ENCODE measurements at places on chromosomes 6 and 20. TPM values are rescaled to one million over a fixed set of nuclear protein-coding genes. Genes with fewer than 3 reads are reported as not detected.

- peak; percentile 61 for DNase-seq
These were observed 1.1 kb downstream of the FBXO30 start for GRCh38 chr6:145813285-145814034.

DNA sequence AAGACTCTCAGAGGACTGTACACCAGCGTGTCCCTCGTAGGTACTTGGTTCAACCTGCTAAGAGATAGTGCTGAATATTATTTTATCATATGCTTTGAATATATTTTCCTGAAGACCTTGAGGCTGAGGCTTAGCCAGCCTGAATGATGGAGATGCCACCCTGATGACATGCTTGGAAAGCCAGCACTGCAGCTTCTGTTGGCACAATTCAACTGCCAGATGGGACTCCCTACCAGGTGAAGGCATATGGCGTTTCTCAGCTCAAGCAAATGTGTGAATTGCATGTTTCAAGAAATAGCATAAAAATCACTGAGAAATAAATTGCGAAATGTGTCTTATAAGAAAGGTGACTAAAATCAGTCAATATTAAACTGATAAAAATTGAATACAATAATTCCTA is 228.1 kb upstream of the CST7 start:
- no peak for DNase-seq

DNA sequence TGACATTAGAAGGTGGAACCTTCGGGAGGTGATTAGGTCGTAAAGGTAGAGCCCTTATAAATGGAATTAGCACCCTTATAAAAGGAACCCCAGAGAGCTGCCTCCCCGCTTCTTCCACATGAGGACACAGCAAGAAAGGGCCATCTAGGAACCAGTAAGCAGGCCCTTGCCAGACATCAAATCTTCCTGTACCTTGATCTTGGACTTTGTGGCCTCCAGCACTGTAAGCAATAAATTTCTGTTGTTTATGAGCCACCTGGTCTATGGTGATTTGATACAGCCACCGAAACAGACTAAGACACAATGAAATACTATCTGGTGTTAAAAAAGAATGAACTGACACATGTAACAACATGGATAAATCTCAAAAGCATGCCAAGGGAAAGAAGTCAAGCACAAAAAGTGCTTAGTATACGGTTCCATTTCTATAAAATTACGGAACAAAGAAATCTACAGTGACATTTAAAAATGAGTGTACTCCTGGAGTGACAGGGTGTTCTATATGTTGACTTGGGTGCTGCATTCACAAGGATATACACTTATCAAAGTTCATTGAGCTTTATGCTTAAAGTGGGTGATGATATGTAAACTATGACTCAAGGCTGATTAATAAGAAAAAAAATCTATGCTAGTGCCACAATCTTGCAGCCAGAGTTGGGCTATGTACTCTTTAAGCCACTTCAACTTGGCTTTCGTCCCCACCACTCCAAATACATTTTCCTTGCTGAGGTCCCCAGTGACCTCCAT is 18.4 kb downstream of the SERPINB1 start:
- DNase-seq: no peak

Gene FAM110A
- total RNA-seq: 1.2 TPM

GRCh38 chr20:32603046-32603726 is 18.1 kb upstream of the NOL4L start:
- DNase-seq: no peak

Gene UNC5CL
- 0.27 TPM for total RNA-seq

DNA sequence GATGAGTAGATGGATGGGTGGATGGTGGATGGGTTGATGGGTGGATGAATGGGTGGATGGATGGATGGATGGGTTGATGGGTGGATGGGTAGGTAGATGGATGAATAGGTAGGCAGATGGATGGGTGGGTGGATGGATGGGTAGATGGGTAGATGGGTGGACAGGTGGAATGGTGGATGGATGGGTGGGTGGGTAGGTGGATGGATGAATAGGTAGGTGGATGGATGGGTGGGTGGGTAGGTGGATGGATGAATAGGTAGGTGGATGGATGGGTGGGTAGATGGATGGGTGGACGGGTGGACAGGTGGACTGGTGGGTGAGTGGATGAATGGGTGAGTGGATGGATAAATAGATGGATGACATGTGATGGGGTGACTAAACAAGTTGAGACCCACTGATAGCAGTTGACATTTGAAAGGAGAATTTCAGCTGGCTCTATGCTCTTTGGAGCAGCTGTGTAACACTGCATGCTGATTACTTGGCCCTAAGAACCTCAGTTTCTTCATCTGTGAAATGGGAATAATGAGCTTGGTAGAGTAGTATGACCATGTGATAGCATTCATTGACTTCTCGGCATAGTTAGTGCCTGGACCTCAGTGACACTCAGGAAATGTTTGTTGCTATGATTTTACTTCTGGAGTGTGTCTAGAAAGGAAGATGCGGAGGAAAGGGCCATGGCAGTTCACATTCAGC is 184.3 kb downstream of the NFATC2 start:
- no peak for DNase-seq

Gene EFCAB8
- total RNA-seq: 0.41 TPM

- no peak for DNase-seq
These were observed 345.0 kb downstream of the PREX1 start for GRCh38 chr20:48482790-48483189.

Gene MTFR2
- total RNA-seq: 1.3 TPM

Gene CFB
- total RNA-seq: 1.4 TPM

- no peak for DNase-seq
These were observed 26.7 kb upstream of the IRF4 start for GRCh38 chr6:364609-365540.

- DNase-seq: no peak
These were observed 114.0 kb upstream of the NEDD9 start for GRCh38 chr6:11346516-11346915.

DNA sequence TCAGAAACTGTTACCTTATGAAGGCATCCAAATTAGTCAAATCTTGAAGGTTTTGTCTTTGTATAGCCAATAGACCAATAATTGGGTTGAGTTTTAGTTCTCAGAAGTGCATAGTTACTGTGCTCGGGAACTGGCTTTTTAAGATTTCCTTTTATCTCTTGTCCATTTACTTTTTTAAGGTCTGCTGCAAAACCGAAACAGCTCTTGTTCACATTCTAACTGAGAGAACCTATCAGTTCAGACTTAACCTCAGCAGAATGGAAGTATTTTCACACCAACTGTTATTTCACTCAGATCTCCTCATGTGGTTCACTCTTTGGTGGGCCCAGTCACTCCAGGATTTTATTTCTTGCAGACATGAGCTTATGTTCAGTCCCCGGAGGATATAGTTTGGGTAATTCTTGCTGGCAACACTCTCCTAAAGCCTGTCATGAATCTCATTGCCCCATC is 55.5 kb downstream of the TPBG start:
- no peak for DNase-seq

DNA sequence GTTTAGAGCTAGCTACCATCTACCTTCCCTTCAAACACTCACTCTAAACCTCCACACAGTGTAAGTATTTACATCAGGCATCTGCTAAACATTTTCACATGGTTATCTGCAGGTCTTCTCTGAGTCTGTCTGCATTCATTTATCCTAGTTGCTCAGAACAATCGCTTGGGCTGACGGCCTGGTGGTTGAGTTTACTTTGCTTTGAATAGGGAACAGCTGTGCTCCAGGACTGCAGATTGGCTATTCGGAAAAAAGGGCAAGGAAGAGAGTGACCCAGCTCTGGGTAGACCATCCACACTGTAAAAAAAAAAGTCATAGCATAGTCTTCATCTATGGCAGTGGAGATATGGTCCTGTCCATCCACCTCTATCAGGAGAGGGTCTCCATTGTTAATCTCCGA is 115.3 kb upstream of the ESR1 start:
- no peak for DNase-seq

Gene ADGRG6
- total RNA-seq: 89.2 TPM

- no peak for DNase-seq
These were observed 18.6 kb downstream of the ARID1B start for GRCh38 chr6:156795825-156796224.

Gene PREX1
- 3.5 TPM for total RNA-seq

GRCh38 chr6:52552278-52552643 is 24.6 kb downstream of the TRAM2 start:
- DNase-seq: no peak

- no peak for DNase-seq
These were observed 19.3 kb downstream of the CITED2 start for GRCh38 chr6:139355172-139355571.

- no peak for DNase-seq
These were observed 107.2 kb downstream of the AGPAT4 start for GRCh38 chr6:161166677-161167076.

DNA sequence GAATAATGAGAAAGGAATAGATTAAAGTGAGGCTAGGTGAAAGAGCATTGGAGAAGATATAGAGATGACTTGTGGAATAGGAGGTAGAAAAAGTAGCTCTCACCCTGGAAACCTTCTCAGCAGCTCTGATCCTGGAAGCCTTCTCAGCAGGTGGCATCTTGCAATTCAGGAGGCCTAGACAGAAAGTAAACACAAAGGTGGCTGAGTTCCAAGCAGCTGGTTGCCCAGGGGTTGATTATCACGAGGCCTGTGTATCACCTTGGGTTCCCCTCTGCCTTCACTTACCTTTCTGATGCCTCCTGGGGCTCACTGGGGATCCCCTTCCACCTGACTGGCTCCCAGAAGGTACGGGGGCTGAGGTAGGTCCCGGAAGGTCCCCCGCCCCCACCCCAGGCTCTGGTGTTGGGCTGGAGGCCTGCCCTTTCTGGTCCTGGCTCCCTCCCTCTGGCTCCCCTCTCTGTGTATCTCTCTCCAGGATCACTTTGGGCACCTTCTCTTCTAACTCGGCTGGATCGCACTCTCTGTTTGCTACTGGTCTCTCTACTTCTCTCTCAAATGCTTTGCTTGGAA is 9.7 kb downstream of the MDC1 start:
- DNase-seq: no peak

GRCh38 chr20:22531056-22531615 is 53.2 kb downstream of the FOXA2 start:
- DNase-seq: no peak

DNA sequence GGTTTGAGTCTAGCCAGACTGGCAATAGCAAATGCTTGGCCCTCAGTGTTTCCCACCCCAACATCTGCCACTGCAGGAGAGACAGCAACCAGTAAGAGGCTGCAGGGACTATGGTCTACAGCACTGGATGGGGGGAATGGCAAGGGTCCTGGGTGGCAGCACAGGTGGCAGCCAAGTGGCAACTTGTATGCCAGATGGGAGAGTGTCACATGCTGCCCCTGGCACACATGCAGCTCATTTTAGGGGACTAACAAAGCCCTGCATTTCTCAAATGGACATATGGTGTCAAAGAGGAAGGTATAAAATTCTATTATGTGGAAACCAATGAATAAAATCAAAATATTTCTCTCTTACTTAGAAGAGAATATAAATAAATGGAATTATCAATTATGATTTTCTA is 298.7 kb upstream of the MARCKS start:
- DNase-seq: no peak

DNA sequence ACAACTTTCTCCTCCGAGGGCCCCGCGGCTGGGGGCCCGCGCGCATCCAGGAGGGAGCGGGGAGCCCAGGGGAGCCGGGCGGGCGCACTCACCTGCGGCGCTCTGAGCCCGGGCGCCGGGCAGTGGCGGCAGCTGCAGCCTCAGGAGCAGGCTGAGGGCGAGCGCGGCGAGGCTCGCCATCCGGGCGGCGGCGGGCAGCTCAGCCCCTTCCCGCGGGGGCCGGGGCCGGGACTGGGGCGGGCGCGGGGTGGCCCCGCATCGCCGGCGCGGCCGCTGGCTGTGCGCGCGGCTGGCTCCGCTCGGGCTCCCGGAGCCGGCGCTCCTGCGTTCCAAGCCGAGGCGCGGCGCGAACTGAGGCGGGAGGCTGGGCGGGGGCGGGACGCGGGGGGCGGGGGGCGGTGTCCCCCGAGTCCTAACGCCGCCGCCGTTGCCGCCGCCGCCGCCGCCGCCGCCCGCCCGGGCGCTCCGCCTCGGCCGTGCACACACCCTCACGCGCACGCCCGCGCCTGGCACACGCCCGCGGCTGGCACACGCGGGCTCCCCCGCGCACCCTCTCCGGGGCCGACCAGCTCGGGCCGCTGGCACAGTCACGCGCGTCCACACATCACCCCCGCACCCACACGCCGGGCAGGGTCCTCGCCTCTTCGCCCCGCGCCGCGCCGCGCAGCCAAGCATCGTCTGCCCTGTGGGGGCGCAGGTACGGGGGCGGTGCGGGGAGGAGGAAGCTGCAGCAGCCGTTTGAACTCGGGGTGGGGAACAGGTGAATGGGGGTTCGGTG is at the start of gene PTPRT:
PTPRT (minus strand) TSS at position 353 of the 778 bp plus-strand sequence; CDS start at position 180, 173 bp downstream.
- no peak for DNase-seq

Gene CDH4
- 3.2 TPM for total RNA-seq

- no peak for DNase-seq
These were observed 496 bp upstream of the BEND3 start for GRCh38 chr6:107115695-107116327.

DNA sequence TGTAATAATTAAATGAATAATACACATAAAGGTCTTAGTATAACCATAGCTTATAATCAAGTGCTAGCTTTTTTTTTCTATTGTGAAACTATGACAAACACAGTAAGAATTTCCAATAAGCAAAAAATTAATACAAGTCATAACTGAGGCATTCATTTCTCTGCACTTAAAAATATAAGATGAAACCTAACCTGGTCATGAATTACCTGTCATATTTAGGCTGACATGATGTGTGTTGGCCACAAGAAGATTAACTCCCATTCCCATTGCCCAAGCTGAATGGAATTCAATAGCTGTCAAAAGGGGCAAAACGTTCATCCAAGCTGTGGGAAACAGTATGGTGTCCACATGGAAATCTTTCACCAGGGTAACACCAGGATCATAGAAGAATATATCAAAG is 5.4 kb downstream of the VNN2 start:
- no peak for DNase-seq

Gene CCDC170
- 0.10 TPM for total RNA-seq

Gene CRISP3
- not detected for total RNA-seq

DNA sequence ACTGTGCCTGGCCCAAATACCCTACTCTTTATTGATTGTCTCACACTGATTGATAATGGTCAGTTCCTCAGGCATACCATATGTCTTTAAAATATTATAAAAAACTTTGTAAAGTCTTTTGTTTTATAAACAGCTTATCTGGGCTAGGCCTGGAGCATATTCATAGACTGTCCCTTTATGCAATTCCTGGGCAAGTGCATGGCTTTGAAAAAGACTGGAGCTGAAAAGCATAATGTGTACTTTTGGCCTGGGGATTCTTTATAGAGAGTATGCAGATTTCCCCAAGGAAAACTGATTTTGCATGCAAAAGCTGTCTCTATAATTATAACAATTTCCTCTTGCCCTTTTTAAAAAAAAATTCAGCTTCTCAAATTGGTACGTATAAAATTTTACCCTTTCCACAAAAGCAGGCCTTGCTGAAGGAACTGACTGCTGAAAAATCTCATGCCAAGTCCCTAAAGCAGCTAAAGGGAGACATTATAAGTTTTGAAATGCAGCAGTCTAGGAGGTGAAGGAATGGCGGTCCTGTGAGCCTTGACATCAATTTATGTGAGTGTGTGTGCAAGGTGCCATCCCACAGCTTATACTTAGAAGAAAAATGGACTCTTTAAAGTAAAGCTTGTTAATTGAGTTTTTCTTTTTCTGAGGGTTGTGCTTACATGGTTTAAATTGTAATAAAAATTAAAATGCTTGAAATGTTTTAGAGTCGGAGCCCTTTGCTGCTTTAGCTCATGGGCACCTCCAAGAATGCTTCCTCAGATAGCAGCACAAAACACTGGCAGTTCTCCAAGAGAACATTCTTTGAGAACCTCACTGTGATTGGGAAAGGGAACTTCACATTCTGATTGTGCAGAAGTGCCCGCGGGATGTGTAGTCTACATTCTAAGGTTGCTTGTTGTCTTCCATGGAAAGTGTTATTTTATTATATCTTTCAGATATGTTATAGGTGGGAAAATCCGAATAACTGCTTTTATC is 43.9 kb downstream of the PLCB4 start:
- peak; percentile 79 for DNase-seq

Measured in astrocyte (in vitro differentiated cells and primary cell).